Calu3 (cell line): ENCODE measurements at places on chromosomes 6 and 20. TPM values are rescaled to one million over a fixed set of nuclear protein-coding genes. Genes with fewer than 3 reads are reported as not detected.

DNA sequence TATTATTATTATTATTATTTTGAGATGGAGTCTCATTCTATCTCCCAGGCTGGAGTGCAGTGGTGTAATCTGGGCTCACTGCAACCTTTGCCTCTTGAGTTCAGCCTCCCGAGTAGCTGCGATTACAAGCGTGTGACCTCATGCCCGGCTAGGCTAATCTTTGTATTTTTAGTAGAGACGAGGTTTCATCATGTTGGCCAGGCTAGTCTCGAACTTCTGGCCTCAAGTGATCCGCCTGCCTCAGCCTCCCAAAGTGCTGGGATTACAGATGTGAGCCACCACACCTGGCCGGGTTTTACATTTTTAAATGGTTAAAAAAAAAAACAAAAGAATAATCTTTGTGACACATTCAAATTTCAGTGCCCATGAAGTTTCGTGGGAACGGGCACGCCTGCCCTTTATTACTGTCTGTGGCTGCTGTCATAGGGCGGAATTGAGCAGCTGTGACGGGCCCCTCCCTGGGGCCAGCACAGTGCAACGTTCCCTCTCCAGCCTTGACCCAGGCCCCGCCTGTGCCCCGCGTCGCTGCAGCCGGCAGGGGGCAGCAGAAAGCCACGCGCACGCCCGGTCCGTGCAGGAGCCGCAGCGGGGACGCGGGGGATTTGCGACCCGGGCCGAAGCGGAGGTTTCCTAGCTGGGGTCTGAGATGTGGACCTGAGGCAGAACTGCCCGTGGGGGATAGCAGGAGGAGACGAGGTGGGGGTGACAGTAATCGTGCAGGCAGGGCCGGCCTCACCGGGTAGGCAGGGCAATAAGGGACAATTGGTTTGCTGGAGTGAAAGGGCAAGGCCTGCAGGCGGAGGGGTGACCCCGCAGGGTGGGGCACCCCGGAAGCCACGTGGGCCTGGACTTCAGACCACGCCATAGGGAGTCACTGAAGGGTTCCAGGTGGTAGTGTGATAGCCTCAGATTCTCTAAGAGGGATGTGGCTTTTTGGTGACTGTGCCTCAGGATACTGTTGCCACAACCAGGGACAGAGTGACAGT is 54.3 kb downstream of the SYTL3 start:
- H3K27me3 ChIP-seq, result no peaks in the 10 kb centered on the region
- peaks cover 19% of the 10 kb centered on the region for H3K36me3 ChIP-seq
- H3K4me3 ChIP-seq, result peak overlapping the region; percentile 69

- no peak for DNase-seq
- no peaks in the 10 kb centered on the region for H3K36me3 ChIP-seq
- H3K27ac ChIP-seq, result no peak overlapping the region
- H3K4me3 ChIP-seq, result no peak overlapping the region
- H3K27me3 ChIP-seq, result no peaks in the 10 kb centered on the region
- no peaks in the 10 kb centered on the region for H3K4me1 ChIP-seq
Measured at GRCh38 chr6:134413241-134413643, 95.3 kb upstream of the SGK1 start.

DNA sequence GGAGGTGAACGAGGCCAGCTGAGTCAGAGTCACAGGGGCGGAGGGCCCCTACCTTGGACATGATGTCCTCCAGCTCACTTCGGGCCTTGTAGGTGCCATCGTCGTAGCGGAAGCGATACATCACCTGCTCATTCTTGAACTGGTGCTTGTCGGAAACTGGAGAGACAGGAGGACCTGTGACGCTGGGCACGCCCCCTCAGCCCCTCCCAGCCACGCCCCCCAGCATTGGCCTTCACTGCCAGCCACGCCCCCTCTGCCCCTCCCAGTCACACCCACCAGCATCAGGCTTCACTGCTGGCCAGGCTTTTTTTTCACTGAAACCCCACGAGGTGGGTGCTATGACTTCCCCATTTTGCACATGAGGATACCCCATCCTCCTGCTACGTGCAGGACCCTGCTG is 148.2 kb downstream of the PREX1 start:
- no peaks in the 10 kb centered on the region for H3K4me1 ChIP-seq
- no peak overlapping the region for H3K27ac ChIP-seq
- H3K27me3 ChIP-seq, result peaks cover 17% of the 10 kb centered on the region

GRCh38 chr6:81938014-81938856 is 185.8 kb upstream of the TENT5A start:
- no peaks in the 10 kb centered on the region for H3K27me3 ChIP-seq
- H3K4me1 ChIP-seq, result peaks cover 55% of the 10 kb centered on the region
- peak overlapping the region; percentile 98 for H3K27ac ChIP-seq
- peak overlapping the region; percentile 62 for H3K4me3 ChIP-seq
- DNase-seq, result peak; percentile 58
- H3K36me3 ChIP-seq, result peaks cover 15% of the 10 kb centered on the region

GRCh38 chr20:49610691-49611538 is 43.0 kb upstream of the PTGIS start:
- H3K27me3 ChIP-seq, result peaks cover 11% of the 10 kb centered on the region
- H3K36me3 ChIP-seq, result peaks cover 10% of the 10 kb centered on the region
- peak overlapping the region; percentile 67 for H3K27ac ChIP-seq
- peaks cover 58% of the 10 kb centered on the region for H3K4me1 ChIP-seq

SHLD1 gene
- 1.3 and 1.9 TPM in 2 replicates for total RNA-seq

ZSCAN23 gene
- 1.8 and 3.7 TPM in 2 replicates for total RNA-seq

RAB5IF gene
- total RNA-seq, result 235 and 250 TPM in 2 replicates

DNA sequence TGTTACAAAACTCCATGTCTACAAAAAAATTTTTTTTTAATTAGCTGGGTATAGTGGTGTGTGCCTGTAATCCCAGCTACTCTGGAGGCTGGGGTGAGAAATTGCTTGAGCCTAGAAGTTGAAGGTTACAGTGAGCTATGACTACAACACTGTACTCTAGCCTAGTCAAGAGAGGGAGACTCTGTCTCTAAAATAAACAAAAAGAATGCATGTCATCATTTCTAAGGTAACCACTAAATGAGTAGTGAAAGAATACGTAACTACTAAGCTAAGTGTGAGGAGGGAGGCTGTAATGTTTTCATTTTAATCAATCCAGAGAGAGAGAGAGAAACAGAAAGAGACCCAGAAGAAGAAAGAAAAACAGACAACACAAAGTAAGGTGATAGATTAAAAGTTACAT is 9.9 kb downstream of the SYCP2 start:
- DNase-seq, result no peak
- no peak overlapping the region for H3K4me3 ChIP-seq
- peaks cover 4% of the 10 kb centered on the region for H3K36me3 ChIP-seq
- peak overlapping the region; percentile 26 for H3K27ac ChIP-seq
- H3K27me3 ChIP-seq, result no peaks in the 10 kb centered on the region

HCRTR2 gene
- total RNA-seq, result not detected in 2 replicates

DNA sequence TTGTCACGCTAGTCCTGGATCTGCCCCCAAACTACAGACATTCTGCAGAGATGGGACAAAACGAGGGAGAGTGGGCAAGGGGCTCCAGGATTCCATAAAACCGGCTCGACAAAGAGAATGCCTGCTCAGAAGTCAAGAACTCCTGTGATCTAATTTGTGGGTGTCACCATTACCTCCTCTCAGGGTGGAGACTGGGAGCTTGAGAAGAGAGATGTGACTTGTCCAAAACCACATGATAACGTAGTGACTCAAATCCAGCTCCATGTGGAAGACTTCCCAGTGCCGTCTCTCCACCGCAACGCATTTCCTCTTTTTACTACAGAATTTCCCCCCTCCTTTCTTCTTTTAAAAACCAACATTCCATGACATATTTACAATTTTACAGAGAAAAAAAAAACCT is 44.3 kb downstream of the TRERF1 start:
- no peak overlapping the region for H3K4me3 ChIP-seq
- peaks cover 30% of the 10 kb centered on the region for H3K4me1 ChIP-seq
- no peak overlapping the region for H3K27ac ChIP-seq
- H3K27me3 ChIP-seq, result no peaks in the 10 kb centered on the region

GRCh38 chr6:753486-753885 is 60.5 kb upstream of the EXOC2 start:
- no peak overlapping the region for H3K27ac ChIP-seq
- H3K36me3 ChIP-seq, result no peaks in the 10 kb centered on the region
- H3K27me3 ChIP-seq, result peaks cover 38% of the 10 kb centered on the region
- H3K4me1 ChIP-seq, result no peaks in the 10 kb centered on the region
- H3K4me3 ChIP-seq, result no peak overlapping the region
- DNase-seq, result no peak
